Upper lobe of right lung (tissue), 1 donor: ENCODE measurements at places on chromosomes 6 and 20.

DNA sequence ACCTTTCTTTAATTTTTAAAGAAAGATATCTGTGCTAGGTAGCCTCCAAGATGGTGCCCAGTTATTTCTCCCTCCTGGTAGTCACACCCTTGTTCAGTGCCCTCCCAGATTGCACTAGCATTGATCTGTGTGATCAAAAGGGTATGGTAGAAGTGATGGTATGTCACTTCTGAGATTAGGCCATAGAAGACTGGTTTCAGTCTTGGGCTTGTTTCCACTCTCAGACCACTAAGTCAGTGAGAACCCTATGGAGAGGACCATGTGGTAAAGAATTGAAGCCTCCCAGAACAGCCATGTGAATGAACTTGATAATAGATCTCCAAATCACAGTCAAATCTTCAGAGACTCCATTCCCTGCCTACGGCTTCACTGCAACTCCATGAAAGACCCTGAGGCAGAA is 57.3 kb downstream of the THEMIS start:
- no peaks in the 10 kb centered on the region for H3K27me3 ChIP-seq
- no peak overlapping the region for H3K27ac ChIP-seq
- H3K36me3 ChIP-seq, result no peaks in the 10 kb centered on the region
- no peak overlapping the region for H3K4me3 ChIP-seq
- no peaks in the 10 kb centered on the region for H3K4me1 ChIP-seq

DNA sequence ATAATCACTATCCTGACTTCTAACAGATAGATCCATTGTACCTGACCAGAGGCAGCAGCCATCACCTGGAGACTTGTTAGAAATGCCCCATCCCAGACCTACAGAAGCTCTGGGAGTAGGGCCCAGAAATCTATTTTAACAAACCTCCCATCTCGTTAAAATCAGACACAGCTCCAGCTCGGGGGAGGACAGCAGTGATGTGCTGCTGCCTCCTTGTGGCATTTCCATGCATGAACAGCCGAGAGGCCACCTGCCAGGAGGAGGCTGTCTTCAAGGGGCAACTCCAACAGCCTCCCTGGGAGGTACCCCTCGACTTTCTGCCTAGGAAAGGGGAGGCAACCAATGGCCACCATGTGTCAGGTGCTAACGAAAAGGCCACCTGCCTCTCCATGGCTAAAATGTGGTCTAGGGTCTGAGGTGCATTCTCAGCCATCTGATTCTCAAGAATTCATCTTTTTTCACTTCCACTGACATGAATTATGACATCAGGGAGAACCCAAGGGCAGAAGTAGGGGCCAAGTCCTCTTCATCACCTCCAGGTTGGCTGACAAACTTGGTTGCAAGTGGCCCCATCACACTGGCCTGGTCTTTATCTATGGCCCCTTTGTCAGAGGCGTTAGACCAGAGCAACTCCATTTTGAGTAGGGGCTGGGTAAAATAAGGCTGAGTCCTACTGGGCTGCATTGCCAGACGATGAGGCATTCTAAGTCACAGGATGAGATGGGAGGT is 12.2 kb upstream of the KCNK15 start:
- H3K27me3 ChIP-seq, result no peaks in the 10 kb centered on the region
- H3K27ac ChIP-seq, result no peak overlapping the region
- H3K4me1 ChIP-seq, result peaks cover 10% of the 10 kb centered on the region

GRCh38 chr6:17817763-17818162 is 111.0 kb upstream of the NUP153 start:
- no peak overlapping the region for H3K27ac ChIP-seq
- H3K4me3 ChIP-seq, result no peak overlapping the region
- no peaks in the 10 kb centered on the region for H3K27me3 ChIP-seq
- H3K4me1 ChIP-seq, result no peaks in the 10 kb centered on the region

- no peaks in the 10 kb centered on the region for H3K27me3 ChIP-seq
- no peak overlapping the region for H3K4me3 ChIP-seq
- H3K27ac ChIP-seq, result no peak overlapping the region
Measured at GRCh38 chr20:3692706-3693294, 11.0 kb upstream of the ADAM33 start.

GRCh38 chr6:40759264-40759663 is 172.1 kb upstream of the LRFN2 start:
- no peaks in the 10 kb centered on the region for H3K36me3 ChIP-seq
- H3K4me3 ChIP-seq, result no peak overlapping the region
- H3K27me3 ChIP-seq, result peaks cover 31% of the 10 kb centered on the region
- no peak for DNase-seq
- H3K4me1 ChIP-seq, result no peaks in the 10 kb centered on the region
- H3K27ac ChIP-seq, result no peak overlapping the region

GRCh38 chr20:41214202-41214601 is 76.9 kb downstream of the PLCG1 start:
- no peaks in the 10 kb centered on the region for H3K36me3 ChIP-seq
- H3K4me3 ChIP-seq, result no peak overlapping the region
- H3K4me1 ChIP-seq, result no peaks in the 10 kb centered on the region
- DNase-seq, result no peak
